CD4-positive, alpha-beta T cell (primary cell): ENCODE measurements at places on chromosomes 4 and X.

DNA sequence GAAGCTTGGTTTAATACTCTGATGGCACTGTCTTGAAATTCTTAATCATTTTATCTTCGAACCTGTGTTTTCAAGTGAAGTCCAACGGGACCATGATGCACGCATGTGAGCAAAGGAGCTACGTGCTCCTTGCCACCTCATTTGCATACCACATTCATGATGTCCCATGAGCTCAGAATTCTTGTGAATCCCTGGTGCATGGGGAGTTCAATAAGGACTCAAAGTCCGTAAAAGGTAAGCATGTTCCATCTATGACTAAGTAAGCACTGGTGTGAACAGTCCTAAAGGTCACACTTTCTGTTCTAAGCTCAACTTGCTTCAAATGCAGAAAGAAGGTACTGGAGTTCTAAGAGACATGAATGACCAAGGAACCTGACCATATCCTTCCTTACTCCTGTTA lies 13.1 kb upstream of the GPM6B start:
- no peak for DNase-seq

DNA sequence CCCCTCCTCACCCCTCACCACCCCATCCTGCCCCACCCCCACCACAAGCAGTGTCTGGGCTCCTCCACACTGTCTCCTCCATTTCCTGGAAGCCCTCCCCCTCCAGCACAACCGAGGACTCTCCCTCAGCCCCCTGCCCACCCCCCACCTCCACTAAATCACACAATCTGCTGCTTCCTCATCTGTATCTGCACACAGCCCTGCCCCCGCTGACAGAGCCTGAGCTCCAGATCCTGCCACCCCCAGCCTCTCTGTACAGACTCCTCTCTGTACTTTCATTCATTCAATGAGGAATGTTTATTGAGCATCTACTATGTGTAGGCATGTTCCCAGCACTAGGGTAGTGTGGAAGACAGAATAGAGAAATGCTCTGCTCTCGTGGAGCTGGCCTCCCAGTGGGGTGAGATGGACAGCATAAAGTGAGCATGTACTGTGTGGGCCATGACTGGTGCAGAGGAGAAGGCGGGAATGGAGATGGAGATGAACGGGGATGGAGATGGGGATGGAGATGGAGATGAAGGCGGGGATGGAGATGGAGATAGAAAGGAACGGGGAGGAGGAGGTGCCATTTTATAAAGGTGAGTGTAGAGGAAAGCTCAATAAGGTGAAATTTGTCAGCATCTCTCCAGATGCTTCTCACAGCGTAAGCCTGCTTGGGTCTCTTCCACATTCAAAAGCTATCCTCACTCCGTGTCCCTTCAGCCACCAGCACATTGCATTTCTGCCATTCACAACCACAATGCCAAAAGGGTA lies 2.5 kb upstream of the PPP2R2C start:
- DNase-seq: no peak

DNA sequence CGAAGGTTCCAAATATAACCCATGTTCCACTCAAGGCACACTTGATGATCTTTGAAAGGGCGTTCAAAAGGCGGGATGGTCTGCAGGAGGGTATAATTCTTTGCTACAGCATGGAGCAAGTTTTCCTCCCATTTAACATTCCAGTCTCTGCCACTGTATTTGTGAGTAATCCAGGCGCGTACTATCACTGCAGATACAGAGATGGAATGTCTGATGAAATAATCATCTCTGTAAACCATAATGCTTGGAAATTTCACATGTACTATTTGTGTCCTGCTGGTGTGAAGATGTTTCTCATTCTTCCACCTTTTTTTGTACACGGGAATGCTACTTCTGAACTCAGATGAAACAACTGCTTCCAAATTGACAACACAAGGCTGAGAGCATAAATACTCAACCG lies 15.5 kb downstream of the SEL1L3 start:
- no peak for DNase-seq

DNA sequence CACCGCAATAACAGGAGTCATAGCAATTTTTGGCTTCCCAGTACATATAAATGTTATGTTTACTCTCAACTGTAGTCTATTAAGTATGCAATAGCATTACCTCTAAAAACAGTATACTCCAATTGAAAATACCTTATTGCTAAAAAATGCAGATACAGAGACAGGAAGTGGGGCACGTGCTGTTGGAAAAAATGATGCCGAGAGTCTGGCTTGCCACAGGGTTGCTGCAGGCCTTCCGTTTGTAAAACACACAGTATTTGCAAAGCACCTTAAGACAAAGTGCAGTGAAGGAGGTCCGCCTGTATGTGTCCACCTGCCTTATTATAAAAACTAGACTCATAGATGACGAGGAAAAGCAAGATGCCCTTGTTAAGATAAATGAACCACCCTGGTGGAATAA lies 23.5 kb downstream of the CD99 start:
- DNase-seq: no peak

GRCh38 chr4:125140966-125141495 lies 173.7 kb upstream of the FAT4 start:
- no peak for DNase-seq
